ENCODE measurements at places on chromosomes 12 and 14. TPM values are rescaled to one million over a fixed set of nuclear protein-coding genes. Genes with fewer than 3 reads are reported as not detected.
A peak's percentile ranks its signal among the peaks of the same experiment; 100 is the strongest.

C1S gene
- polyA plus RNA-seq = 6.0 TPM

DNA sequence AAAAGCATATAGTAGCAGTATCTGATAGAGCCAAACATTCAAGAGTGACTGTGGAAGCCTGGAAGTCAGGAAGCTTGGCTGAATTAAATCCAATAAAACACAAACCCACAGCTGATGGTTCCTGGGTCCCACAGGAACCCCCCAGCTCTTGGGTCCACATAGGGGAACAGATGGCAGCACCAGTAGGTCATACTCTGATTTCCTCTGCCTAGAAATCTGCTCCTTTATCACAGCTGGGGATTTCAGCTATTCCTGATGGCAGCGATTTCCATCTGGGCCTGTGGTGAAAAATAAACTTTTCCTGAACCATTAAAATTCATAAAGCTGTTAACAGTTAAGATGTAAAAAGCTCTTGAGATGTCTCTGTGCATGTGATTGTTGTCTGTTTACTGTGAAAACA is 202.0 kb upstream of the FRMD6 start:
- DNase-seq = no peak

DNA sequence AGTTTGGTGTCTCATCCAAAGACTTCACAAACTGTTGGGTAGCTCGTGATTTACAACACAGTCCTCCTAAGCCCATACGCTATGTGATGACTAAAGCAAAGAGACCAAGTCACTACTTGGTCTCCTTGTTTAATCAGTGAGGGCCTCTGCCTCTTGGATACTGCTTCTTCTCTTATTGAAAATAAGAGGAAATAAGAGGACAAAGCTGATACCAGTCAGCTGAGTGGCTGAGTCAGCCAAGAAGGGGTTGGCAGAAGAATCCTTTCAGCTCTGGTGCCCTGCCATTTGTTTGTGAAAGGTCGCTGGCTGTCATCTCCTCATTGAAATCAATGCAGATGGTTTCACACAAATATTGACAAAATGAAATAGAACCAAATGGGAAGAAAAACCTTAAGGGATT is 67.5 kb upstream of the SLC35F4 start:
- no peak for DNase-seq

PLXNC1 gene
- polyA plus RNA-seq = 0.17 TPM

LRRC10 gene
- not detected for polyA plus RNA-seq

DNA sequence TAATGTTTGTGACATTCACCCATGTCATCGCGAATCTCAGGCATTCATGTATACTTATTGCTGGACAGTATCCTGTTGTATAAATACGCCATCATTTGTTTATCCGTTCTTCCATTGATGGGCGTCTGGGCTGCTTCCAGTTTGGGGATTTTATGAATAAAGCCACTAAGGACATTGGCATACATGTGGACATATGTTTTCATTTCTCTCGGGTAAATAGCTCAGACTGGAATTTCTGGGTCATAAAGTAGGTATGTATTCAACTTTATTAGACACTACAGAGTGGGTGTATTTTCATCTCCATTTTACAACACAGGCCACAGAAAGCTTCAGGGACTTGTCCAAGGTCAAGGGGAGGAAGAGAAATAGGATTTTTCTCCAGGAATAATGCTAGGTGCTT is 48.9 kb downstream of the HRK start:
- no peak for DNase-seq

GRCh38 chr12:112121780-112122565 is 3.4 kb upstream of the TRAFD1 start:
- peak; percentile 45 for DNase-seq

GRCh38 chr14:92475451-92476187 is 38.0 kb upstream of the RIN3 start:
- DNase-seq = no peak

SLC48A1 gene
- 7.8 TPM for polyA plus RNA-seq

DNA sequence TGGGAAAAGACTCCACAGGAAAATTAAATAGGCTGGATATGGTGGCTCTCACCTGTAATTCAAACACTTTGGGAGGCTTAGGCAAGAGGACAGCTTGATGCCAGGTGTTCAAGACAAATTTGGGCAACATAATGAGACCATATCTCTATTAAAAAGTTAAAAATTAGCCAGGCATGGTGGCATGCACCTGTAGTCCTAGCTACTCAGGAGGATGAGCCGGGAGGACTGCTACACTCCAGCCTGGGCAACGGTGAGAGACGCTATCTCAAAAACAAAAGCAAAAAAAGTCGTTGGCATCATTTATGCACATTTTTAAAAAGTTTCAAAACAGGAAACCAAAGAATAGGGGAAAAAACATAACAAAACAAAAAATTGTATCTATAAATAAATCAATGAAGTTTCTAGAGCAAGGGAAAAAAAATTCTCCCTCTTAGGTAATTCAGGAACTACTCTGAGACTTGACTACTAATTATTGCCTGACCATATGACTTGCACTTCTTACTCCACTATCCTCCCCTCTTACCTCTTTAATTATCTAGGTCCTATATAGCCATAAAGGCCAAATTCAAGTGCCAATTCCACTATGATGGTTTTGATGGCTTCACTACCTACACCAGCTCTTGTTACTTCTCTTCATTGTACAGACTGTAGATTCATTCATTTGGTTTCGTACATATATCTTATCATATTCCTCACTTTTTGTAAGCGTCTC is 1.6 kb downstream of the METTL3 start:
- no peak for DNase-seq

DNA sequence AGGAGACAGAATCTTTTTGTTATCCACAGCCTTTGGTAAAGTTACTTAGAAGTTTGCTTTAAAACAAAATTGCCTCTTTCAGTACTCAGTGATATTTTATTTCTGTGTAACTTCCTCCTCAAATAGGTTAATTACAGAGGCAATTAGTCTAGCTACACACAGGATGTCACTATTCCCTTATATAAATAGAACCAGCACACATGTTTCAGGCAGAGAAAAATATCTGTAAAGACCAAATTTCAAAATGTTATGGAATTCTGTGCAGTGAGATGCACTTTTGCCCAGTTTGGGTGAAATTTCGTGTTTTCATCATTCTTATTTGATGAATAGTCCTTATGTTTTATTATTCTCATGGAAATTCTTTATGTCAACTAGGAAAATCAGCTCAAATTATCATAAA is 410.6 kb upstream of the SOX5 start:
- DNase-seq = no peak

GRCh38 chr14:74891870-74892269 is 10.2 kb downstream of the DLST start:
- no peak for DNase-seq

- DNase-seq = no peak
Measured at GRCh38 chr14:90692061-90692460, 124.2 kb downstream of the TTC7B start.

GRCh38 chr12:14394317-14395073 is 29.0 kb downstream of the ATF7IP start:
- peak; percentile 70 for DNase-seq

KRT7 gene
- 117 TPM for polyA plus RNA-seq

GRCh38 chr12:7352661-7353060 is 48.8 kb downstream of the ACSM4 start:
- DNase-seq = no peak

DNA sequence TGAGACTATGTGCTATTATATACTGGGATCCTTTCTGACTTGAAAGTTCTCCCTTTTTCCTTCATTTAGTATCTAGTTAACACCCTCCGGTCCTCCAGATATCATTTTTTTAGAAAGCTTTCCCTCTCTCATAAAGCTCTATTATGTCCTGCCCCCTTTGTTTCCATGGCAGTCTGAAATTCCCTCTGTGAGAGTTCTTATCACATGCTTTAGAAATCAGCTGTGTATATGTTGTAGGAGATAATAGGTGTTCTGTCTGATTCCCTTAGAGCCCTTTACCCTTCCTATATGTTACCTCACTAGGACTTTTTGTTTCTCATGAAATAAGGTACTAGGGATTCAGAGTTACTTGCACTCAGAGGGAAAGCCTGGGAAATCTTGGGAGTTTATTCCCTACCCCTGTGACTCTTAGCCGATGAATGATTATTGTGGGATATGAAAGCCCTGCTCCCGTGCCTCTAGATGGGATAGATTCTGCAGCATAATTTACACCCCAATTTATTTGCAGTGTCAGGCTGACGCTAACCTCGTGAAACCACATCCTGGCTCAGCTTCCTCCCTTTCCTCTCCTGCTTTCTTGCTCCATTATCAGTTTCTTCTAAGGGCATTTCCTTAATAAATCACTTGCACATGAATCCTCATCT is 448.4 kb downstream of the MDGA2 start:
- DNase-seq = no peak

KRT3 gene
- 0.36 TPM for polyA plus RNA-seq

DNA sequence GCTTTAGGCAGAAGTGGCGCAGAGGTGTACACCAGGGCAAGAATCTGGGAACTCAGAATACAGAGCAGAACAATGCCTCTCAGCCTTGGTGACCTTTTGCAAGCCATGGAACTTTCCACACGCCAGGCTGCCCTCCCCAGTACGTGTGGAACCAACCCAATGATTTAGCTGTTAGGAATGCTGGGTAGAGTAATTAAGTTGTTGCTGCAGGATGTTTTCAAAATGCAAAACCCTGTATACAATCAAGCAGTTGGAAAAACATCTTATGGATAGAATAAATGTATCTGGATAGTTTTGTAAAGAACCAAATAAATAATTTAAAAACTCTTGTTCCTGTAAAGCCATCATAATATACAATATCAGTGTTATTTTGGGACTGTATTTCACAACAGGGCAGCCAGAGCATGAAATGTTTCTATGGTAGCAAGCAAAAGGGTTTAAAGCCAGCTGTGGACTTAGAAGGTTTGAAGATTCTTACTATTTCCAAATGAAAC is 19.4 kb downstream of the PPP1R36 start:
- peak; percentile 13 for DNase-seq

- DNase-seq = no peak
Measured at GRCh38 chr14:93332397-93332852, 411 bp downstream of the BTBD7 start.
